ENCODE measurements at places on chromosomes 5 and 9.

- DNase-seq, result no peak
Measured at GRCh38 chr5:169389318-169389717, 88.4 kb upstream of the SLIT3 start.

GRCh38 chr5:133247881-133248624 is 196.2 kb downstream of the HSPA4 start:
- DNase-seq, result no peak

- no peak for DNase-seq
Measured at GRCh38 chr9:32378496-32378895, 5.9 kb upstream of the ACO1 start.

DNA sequence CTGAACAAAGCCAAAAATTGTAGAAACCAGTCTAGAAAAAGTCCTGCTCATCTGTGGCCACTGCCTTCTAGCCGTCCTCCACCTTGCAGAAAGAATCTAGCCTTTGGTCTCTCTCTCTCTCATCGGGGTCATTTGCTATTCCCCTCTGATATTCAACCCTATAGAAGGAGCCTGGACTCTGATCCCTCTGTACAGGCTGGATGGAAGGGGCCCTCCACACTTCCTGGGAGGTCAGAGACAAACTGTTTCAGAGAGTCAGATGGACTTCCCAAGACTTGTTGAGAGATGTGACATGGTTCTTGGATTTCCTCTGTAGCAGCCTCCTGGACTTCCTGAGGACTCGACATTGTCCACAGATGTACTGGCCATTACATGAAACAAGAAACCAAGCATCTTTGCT is 85.0 kb upstream of the RUSC2 start:
- DNase-seq, result no peak

DNA sequence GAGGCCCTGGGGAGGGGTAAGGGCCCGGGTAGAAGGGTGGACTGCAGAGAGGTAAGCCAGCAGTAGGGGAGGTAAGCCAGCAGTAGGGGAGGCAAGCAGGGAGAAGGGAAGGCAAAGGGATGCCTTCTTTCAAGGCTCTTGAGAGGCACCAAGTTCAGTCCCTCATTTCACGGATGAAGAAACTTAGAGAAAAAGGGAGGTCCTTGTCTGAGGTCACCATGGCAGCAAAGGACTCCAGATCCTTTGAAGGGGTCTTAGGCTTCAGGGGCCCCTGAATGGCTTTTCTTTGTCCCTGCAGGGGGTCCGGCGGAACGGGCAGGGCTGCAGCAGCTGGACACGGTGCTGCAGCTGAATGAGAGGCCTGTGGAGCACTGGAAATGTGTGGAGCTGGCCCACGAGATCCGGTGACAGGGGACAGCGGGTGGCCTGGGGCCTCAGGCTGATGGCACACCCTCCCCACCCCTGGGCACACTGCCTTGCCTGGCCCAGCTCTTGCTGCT is 42.6 kb downstream of the RGS3 start:
- no peak for DNase-seq

- no peak for DNase-seq
Measured at GRCh38 chr9:98230304-98230703, 25.1 kb downstream of the TBC1D2 start.

DNA sequence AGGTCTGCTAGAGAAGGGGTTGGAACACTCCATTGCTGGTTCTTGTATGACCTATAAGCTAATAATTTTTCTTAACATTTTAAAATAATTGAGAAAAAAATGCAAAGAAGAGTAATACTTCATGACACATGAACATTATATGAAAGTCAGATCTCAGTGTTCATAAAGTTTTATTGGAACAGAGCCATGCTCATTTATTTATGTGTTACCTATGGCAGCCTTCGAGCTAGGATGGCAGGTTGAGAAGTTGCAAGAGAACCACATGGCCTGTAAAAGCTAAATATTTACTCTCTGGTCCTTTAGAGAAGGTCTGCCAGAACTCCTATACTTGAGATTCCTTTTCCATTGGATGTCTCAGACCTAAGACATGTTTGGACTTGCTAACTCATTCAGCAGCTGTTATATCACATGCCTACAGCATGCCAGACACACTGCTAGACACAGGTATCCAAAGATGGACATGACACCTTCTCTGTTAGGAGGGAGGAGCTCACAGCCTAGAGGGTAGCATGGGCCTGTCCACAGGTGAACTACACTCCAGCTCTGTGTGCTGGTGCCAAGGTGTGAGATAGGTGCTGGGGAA is 304.3 kb downstream of the ARHGAP26 start:
- DNase-seq, result no peak

- DNase-seq, result no peak
Measured at GRCh38 chr5:155929112-155929511, 397.9 kb upstream of the SGCD start.

GRCh38 chr9:81844131-81844567 is 84.1 kb upstream of the SPATA31D4 start:
- DNase-seq, result no peak

DNA sequence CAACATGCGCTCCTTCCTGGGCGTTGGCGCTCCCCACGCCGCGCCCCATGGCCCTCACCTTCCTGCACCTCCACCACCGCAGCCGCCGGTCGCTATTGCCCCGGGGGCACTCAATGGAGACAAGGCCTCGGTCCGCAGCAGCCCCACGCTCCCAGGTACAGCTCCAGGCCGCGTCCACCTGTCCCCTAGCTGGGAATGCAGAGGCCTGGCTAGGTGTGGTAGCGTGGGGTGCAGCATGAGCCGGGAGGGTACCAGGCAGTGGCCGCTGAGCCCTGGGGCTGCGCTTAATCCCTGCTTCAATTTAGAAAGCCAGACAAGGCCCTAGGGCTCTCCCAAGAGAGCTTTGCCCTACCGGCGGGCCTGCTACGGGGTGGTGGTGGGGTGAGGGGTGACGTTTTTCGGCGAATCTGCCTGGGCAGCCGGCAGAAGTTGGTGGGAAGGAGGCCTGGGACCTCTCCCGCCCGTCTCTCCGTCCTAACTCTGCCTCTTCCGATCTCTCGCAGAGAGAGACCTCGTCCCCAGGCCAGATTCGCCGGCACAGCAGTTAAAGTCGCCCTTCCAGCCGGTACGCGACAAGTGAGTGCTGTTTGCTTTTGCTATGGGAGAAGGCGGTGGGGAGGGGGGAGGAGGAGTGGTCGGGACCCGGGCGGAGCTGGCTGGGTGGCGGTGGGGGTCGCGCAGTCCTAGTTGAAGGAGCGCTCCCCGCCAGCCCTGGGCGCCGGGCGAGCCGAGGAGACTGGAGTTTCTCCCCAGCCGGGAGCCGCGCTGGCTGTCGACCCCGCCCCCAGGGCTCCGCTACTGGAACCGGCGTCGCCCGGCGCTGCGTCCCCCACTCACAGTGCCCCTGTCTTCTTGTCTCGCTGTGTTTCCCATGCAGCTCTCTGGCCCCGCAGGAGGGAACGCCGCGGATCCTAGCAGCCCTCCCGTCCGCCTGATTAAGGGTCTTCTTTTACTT is 4.8 kb downstream of the IRX1 start:
- no peak for DNase-seq

GRCh38 chr5:165161204-165161603 is 1655.8 kb downstream of the MAT2B start:
- no peak for DNase-seq

DNA sequence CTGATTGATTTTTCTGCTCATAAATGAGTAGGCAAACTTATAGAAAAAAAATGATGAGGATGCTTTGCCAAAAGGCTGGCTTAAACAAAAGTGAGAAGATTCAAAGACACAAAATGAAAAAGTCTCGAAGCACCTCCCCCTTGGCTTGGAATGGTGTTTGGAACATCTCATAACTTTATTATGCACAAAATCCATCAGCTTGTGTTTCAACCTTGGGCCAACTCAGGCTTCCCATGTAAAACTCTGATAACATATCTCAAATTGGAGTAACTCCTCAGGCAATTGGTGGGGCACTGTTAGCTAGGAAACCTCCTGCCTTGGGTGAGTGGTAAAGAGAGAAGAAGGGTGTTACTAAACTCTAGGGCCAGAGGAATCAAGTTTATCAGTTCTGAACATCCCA is 176.3 kb downstream of the KIAA0825 start:
- no peak for DNase-seq

Data from activated CD8-positive, alpha-beta memory T cell treated with anti-CD3 and anti-CD28 coated beads for 1 hour (primary cell).